ENCODE measurements at places on chromosomes 13 and 19.

DNA sequence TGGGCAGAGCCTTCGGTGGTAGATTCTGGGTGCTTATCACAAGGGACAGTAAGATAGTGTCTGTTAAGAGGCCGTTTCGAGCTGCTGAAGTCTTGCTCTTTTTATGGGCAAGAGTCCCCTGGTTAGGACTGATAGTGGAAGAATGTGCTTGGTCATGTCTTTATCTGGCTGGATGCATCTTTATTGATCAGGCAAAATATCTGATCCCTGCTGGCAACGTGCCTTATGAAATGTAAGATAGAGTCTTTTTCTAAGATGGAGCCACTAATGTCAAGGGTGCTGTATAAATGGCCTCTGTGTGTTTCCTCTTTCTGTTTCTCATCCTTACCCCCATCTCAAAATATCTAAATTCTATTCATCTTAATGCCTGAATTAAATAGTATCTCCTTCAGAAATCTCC is 53.3 kb downstream of the MYO16 start:
- DNase-seq, result no peak

DNA sequence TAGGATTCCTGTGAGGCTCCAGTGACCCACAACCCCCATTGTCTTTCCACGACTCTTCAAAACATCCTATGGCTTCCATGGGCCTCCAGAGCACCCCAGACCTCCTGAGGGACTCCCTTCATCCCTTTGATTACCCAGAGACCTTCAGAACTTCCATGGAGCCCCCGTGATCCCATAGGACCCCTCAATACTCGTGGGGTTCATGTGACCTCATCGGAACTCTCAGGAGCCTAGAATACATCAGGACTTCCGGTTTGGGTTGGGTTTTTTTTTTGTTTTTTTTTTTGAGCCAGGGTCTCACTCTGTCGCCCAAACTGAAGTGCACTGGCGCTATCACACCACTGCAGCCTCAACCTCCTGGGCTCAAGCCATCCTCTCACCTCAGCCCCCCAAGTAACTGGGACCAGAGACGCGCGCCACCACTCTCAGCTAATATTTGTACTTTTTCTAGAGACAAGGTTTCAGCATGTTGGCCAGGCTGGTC is 774 bp downstream of the ALDH16A1 start:
- no peak for DNase-seq

DNA sequence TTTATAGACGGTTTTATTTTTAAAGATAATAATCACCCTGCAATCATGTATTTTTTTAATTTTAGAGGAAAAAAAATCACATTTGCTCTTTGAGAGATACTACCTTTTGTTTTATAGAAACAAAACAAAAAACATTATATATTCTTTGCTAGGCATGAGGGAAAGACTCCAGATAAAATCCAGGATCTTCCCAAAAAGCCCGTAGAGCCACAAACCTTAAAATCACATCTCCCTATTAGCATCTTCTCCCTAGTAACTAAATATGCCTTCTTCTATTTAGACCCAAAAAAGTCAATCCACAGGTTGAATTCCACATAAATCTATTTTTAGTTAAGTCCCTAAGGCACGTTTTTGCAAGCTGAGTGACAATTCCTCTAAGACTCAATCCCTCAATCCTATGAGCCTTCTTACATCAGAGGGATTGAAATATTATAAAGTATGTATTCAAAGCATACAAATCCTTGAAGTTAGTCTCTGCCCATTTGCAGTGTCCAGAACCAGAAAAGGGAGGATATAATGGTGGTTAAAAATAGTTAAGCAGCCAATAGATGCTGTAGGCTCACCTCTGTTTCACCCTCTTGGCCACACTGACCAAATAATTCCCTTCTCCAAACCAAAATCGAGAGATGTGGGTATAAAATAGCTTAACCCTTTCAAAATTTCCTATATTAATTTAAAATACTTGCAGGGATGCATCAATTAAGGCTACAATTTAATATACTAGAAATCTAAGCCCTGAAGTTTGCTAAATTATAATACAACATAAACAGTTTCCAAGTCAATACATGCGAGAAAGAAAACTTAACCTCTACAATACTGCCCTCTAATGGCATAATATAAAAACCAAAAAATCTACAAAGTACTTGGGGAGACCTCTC is 64.0 kb downstream of the SERP2 start:
- DNase-seq, result no peak

DNA sequence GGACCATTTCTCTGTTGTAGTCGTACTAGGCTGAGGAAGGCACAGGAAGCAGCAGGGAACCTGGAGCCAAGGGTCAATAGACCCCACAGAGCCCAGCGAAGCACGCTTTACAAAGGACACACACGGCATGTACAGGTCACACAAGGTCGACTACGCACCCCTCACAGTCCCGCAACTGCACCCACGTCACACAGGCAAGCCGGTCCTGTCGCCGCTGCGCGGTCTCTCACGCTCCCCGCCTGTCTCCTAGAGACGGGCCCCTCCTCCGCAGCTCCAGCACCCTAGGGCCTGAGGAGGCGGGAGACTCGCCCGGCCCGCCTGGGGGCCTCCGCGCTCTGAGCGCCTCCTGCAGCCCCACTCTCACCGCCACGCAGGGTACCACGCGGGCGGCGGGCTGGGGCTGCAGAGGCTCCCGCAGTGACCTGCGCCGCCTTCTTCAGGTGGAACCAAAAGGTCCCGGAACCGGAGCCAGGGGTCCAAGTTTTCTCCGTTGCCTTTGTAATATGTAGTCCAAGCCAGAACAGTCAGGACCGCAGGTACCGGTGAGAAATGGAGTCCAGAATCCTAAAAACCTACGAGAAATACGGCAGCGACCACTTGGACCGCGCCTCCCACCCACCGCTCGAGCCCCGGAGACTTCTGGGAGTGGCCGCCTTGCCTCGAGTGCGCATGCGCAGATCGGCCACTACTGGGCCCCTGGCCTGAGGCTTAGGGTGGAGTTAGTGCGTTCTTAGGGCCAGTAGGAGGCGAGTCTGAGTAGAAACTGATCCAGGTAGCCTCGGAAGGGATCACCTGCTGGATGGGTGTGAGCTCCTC is at the start of gene ZNF607:
ZNF607 (minus strand) TSS at position 651 of the 816 bp plus-strand sequence. CDS start 8,143 bp downstream, outside the sequence.
- DNase-seq, result peak; percentile 83

DNA sequence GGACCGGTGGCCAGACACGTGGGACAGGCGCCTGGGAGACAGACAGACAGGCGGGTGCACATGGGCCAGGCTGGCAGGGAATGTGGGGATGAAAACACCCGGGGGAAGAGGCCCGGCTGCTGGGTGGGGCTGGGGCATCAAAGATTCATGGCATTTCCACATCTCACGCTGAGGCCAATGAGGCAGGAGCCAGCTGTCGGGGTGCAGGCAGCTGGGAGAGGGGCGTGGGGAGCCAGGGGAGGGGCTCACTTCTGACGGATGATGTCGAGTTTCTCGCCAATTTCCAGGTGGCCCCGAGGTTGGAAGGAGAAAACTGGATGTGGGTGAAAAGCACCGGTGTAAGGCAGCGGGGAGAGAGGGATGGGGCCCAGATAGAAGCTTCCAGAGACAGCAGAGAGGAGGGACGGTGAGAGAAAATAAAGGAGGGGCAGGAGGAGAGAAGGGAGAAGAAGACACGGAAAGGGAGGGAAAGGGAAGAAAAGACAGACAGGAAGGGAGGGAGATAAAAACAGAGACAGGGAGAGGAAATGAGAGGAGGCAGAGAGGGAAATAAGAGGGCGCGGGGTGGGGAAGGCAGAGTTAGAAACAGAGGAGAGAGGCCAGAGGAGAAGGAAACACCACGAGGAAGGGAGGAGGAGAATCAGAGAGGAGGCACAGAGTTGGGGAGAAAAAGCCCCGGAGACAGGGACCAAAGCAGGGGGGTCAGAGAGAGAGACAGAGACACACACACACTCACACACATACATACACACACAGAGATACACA is 8.0 kb upstream of the CCER2 start:
- DNase-seq, result no peak

- DNase-seq, result no peak
Measured at GRCh38 chr19:47027586-47028088, 8.0 kb downstream of the NPAS1 start.

DNA sequence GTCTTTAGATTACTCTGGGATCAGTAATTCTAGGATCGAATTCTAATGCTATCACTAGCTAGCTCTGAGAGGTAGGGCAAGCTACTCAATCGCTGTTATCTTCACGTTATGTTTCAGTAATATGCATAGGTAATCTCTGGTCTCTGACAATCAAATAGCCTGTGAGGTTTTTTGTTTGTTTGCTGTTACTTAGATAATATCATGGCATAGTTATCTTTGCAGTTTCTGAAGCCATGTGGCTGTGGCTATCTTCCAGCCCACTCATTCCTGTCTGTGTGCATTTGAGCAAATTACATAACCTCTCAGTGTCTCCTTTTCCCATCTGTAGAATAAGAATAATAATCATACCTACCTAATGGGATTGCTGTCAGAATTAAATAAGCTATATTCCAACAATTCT is 330.2 kb downstream of the PCDH9 start:
- no peak for DNase-seq

DNA sequence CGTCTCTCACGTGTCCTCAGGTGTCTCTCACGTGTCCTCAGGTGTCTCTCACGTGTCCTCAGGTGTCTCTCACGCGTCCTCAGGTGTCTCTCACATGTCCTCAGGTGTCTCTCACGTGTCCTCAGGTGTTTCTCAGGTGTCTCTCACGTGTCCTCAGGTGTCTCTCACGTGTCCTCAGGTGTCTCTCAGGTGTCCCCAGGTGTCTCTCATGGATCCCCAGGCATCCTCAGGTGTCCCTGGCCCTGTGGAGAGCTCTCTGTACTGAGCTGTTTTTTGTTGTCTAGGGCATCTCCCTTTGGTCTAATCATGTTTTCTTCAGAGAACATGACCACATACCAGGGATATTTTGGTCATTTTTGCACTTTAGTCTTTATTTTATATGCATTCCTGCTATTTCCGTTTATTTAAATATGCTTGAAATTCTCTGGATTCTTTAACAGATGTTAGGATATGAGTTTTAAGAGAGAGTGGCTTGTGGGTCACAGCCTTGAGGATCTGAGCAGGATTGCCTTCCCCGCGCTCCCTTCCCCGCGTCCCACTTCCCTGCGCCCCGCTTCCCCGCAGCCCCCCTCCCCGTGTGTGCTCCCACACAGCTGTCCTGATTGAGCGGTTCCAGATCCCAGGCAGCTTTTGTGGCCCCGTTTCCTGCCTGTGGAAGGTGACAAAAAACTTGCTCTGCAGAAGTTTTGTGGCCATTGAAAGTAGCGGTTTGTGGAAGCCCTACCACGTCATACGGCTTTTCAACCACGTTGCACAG is 31.9 kb downstream of the ATP4B start:
- no peak for DNase-seq

GRCh38 chr13:95552539-95553441 is at the start of gene CLDN10:
CLDN10 (plus strand) TSS chr13:95552720; CDS start chr13:95552754, 34 bp downstream.
- DNase-seq, result peak; percentile 11

DNA sequence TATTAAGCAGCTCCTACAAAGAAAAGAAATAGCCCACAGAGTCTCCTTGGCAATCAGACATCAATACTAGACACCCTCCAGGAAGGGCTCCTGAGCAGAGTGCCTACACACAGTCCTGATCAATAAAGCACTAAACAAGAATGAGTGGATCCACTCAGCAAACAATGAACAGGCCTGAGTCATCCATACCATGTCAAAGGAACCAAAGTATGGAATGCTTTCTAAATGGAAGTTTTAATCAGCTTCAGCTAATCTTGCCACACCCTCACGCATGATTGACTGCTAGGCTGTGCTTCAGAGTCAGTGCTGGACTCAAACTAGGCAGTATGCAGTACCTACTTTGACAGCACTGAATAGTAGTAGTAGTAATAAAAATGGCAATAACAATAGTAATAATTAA is 392.7 kb upstream of the HTR2A start:
- no peak for DNase-seq

GRCh38 chr19:29487432-29487831 is 38.4 kb upstream of the VSTM2B start:
- DNase-seq, result no peak

GRCh38 chr19:944171-944567 is 18.3 kb downstream of the ARID3A start:
- no peak for DNase-seq

DNA sequence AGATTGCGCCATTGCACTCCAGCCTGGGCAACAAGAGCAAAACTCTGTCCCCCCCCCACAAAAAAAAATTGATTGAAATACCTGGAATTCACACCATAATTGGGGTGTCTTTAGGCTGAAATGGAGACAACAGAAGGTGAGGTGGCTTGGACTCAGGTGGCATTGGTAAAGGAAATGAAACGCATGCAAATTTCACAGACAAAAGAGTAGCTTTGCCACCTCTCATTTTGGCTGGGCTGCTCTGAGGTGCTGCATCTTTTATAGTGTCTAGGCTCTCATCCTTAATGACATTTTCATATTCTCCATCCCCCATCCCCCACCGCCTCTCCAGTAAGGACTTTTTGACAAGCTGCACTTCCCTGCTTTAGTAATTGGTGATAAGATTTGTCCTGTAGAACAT is 6.9 kb downstream of the UBE2L5 start:
- DNase-seq, result no peak

DNA sequence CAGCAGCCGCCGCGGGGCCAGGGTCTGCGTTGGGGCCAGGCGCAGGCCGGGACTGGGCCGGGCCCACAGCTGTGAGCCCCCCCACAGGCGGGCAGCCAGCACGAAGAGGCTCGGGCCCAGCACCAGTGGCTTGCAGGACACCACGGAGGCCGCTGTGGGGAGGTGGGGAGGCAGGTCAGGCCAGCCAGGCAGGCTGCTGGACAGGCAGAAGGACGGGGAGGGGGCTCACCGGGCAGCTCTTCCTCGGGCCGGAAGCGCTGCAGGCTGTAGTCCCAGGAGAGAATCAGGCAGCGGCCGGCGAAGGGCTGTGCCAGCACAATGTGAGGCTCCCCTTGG is 8.3 kb downstream of the LGI4 start:
- DNase-seq, result no peak

GRCh38 chr19:57558525-57558924 is 1.1 kb downstream of the ZNF550 start:
- no peak for DNase-seq

- DNase-seq, result no peak
Measured at GRCh38 chr13:65260946-65261891, 1968.9 kb downstream of the PCDH9 start.

- no peak for DNase-seq
Measured at GRCh38 chr13:89584058-89584620, 1763.3 kb upstream of the MIR17HG start.

DNA sequence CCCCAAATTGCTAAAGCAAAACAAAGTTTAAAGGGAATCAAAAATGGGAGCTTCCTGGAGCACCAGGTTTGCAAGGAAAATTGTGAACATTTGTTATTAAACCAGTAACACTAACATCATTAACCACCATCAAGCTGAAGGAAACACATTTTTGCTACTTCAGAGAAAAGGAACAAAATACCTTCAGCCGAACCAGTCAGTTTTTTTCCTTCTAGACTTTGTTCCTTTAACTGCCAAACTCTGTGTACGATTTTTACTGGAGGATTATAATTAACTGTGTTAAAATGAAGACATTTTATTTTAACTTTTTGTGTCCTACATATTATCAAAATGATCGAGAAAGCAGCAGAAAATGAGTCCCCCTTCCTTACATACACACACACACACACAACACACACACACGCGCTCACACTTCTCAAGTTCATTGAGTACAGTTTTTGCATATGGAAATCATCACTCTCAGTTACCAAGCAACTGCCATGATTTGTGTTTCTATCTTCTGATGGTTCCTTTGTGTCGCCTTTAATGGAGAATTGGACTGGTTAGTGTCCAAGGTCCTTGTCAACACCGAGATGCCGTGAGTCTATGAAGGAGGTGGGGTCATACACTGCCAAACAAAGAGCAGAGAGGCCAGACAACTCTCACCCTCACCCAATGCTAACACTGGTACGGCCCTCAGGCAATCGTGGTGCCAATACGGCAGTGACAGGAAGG is 9.8 kb upstream of the SERP2 start:
- DNase-seq, result no peak

GRCh38 chr13:105112561-105112960 is 1422.9 kb downstream of the EFNB2 start:
- DNase-seq, result no peak

GRCh38 chr13:27792393-27793218 is at the start of gene GSX1:
GSX1 (plus strand) TSS chr13:27792483; CDS start chr13:27792691, 208 bp downstream.
- peak; percentile 65 for DNase-seq
